ENCODE measurements at places on chromosomes 12 and 14.

DNA sequence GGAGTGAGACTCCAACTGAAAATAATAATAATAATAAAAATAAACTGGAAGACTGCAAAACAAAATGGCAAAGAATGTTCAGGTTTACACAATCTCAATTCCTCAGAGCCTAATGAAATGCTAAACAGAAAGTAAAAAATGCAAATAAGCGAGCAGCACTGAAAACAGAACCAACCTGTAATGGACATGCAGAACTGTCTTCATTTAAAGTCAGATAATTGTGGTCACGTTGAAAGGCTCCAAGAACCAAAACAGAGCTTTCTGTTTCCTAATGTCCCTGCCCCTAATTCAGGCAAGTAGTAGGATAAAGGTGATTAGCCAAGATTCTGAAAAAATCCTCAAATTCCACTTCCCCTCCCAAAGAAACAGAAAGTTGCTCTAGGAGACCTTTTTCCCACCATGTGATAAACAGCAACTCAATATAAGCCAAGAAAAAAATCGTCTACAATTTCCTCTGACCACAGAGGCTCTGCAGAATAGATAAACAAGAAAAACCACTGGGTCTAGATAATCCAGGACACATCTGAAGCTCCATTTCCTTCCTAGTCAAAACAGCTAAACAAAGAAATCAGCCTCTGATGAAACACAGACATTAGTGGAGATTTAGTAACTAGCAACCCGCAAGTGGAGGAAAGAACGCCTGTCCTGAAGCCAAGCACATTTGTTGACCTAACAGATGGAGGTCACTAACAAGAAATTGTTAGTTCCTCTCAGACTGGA is 3.0 kb downstream of the MIS18BP1 start:
- DNase-seq, result peak; percentile 19

- no peak for DNase-seq
Measured at GRCh38 chr14:53103636-53104340, 49.3 kb downstream of the DDHD1 start.

GRCh38 chr12:75553836-75554555 is 42.6 kb upstream of the KRR1 start:
- DNase-seq, result no peak

GRCh38 chr12:40820794-40821484 is 128.7 kb downstream of the CNTN1 start:
- DNase-seq, result no peak

DNA sequence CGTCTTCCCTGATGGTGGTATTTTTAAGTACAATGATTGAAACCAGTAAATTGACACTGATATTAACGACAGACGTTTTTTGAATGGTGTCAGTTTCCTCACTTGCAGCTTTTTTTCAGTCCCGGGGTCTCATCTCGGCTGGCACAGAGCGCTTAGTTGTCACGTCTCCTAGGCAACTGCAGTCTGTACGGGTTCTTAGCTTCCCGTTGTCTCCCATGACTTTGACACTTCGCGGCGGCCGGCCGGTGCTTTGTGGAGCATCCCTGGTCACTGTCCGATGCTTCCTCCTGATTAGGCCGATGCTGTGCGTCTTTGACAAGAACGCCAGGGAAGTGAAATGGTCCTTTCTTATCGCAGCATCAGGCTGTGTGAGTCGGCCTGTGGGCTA is 67.4 kb downstream of the ADGRD1 start:
- DNase-seq, result no peak

DNA sequence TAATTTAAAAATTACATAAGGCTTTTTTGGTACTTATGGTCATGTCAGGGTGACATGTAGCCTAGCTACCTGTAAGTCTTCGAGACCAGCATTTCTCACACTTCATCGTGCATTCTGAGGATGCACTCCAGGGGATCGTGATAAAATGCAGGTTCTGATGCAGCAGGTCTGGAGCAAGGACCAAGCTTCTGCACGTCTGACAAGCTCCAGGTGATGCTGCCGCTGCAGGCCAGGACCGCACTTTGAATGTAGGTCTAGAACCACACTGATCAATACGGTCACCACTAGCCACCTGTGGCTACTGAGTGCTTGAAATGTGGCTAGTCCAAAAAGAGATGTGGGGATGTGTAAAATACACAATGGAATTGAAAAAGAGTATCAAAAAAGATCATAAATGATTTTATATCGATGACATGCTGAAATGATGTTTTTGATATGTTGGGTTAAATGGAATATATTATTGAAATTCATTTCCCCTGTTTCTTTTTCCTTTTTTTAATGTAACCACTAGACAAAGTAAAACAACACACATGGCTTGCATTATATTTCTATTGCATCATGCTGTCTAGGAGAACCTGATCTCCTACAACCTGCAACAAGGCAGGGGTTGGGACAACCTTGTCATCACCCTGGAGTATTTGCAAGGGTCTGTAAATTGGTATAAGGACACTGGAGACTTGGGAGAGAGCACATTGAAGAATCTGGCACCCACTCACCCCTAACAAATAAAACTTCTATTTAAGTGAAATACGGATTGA is 142.4 kb downstream of the DPF3 start:
- DNase-seq, result no peak

DNA sequence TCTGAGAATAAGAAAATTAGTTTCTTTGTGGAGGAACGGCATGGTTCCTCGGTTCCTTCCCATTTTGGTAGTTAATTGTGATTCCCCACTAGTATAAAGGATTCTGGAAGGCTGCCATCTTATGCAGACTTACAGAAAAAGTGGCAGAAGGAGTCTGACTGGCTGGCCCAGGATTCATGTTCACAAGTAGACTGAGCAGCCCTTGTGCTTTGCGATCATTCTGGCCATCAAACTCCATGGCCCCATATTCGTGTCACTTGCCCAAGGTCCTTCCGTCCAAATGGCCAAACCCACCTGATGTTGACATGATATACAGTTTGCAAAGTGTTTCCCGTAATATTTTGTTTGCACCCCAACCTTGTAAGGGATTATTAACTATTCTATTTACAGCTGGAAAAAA is 297.2 kb upstream of the AMIGO2 start:
- DNase-seq, result no peak

DNA sequence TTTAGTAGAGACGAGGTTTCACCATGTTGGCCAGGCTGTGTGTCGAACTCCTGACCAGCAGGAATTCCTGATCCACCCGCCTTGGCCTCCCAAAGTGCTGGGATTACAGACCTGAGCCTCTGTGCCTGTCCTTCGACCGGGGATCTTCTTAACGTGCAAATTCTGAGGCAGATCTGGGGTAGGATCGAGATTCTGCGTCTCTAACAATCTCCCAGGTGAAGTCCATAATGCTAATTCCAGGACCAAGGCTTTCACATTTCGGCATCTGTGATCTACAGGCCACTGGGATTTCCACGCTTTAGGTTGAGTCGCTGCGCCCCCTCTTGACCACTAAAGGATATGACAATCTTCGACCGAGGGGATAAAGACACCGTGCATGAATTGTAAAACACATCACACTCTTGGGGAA is 24.8 kb downstream of the FOS start:
- peak; percentile 82 for DNase-seq

DNA sequence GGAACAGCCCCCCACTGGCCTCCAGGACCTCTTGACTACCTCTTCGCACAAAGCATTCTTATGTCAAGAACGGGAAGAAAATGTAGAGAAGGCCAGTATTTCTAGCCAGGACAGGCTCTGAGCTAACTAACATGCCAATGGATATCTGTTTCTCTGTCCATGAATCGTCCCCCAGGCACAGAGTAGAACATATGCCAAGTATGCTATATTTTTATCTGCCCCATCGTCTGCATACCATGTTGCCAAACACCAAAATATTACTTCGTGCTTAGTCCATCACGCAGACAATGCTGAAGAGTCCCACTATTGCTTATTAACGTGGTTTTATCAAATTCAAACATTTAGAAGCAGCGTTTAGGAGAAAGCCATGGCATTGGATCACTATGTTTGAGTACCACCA is 151.4 kb upstream of the CPSF6 start:
- no peak for DNase-seq

DNA sequence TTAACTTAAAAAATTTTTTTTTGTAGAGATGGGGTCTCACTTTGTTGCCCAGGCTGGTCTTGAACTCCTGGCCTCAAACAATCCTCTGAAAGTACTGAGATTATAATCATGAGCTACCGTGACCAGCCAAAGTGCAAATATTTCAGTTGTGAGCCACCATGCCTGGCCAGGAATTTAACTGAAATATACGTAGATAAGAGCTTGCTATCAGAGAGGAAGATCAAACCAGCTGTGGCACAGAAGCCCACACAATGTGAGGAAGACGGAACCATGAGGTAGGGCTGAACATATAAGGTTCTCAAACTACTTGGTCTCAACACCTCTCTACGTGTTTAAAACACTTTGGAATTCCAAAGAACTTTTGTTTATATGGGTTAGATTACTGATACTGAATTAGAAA is 29.1 kb downstream of the ATG14 start:
- DNase-seq, result no peak

- DNase-seq, result no peak
Measured at GRCh38 chr14:98297567-98297966, 974.4 kb downstream of the BCL11B start.

GRCh38 chr12:29048787-29049186 is 100.3 kb upstream of the FAR2 start:
- DNase-seq, result no peak

DNA sequence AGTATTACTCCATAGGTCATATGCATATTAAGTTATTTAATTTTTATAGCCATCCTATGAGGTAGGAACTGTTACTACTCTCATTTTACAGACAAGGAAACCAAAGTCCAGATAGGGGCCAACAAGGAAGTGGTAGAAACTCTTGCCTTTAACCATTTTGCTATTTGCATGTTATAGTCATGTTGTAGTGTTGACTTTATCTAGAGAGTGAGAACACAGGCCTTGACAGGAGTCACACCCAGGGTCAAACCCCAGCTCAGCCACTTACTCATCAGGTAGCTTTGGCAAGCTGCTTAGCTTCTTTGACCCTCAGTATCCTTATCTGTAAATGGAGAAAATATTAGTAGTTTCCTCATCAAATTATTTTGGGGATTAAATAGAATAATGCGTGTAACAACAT is 156.2 kb downstream of the CAND1 start:
- no peak for DNase-seq

DNA sequence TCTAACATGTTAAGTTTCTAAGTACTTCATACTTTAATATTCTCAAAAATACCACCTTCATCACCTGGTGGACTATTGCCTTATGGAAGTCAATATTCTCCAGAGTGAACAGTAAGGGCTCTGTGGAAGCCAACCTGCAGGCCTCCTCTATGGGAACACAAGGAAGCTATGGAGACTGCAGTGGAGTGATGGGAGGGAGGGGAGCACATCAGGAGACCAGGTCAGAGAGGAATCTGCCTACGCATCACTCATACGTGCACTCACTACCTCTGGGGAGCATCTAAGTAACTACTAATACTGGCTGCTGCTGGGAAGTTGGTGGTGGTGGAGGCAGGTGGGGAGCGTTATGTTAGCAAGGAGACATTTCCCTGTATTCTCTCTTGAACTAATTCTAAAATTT is 19.9 kb downstream of the HECTD4 start:
- no peak for DNase-seq

- DNase-seq, result no peak
Measured at GRCh38 chr14:53630336-53630735, 326.3 kb downstream of the BMP4 start.

GRCh38 chr14:87643005-87643404 is 350.0 kb downstream of the GALC start:
- no peak for DNase-seq

GRCh38 chr12:132923356-132923909 is 32.7 kb downstream of the ZNF605 start:
- no peak for DNase-seq

DNA sequence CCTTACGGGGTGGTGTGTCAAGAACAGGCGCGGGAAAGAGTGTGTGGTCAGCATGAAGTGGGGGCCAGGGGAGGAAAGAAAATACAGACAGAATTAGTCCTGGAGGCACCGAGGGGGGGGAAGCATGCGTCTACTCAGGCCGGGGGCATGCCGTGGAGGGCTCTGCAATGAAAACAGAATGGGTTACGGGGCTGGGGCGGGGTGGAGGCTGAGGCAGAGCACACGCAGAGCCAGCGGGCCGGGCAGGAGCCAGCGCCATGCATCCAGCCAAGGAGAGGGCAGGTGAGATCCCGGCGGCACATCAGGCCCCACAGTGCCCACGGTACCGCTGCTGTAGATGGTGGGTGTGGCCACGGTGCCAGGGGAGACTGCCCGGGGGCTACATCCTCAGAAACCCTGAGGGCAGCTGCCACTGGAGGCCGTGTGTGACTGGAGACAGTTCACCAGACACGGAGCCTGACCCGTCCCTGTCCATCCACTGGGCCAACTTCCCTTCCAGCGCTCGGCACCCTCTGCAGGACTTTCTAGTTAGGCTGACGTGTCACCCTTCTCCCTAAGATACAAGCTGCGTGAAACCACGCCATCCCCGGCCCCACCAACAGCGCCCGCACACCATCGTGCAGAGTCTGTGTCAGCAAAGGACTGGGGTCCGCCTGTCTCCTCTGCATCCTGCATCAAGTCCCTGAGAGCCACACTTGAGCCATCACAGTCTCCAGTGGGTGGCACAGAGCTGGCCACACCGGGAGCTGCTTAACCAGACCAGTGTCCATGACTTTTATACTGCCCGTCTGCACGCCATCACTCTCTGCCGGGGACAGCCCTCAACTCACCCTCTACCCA is 87.4 kb downstream of the PIWIL1 start:
- no peak for DNase-seq

DNA sequence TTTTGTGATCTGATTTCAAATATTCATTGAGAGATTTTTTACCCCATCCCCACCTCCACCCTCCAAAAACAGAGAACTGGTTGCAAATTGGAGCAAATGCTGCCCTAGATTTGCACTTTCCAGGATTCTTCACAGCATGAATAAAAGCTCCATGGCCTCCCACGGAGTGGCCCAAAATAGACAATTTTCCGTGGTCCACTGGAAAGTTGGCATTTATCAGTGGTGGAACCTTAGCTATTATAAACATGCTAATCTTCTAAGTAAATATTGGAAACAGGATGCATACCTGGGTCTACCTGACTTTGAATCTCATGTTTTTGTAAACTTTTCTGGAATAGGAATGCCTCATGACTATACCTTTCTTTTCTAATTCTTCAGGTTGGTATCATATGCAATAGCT is 123.9 kb downstream of the SLC16A7 start:
- DNase-seq, result no peak

DNA sequence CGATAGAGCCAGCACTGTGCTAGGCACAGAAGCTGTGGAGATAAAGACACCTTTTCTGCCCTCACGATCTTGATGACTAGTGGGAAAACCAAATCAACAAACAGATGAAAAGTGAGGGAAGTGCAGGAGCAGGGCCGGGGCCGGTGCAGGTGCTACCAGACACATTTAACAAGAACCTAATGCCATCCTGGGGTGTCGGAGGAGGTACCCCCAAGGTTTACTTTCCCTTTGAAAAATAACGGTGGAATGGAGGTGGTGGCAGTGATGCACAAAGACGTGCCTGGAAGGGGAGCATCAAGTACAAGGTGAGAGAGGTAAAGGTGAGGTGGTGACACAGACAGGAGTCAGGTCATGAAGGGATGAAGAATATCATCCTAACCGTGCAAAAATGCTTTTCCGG is 22.1 kb downstream of the SLC6A13 start:
- DNase-seq, result no peak
